ENCODE measurements at places on chromosomes 7 and 10. TPM values are rescaled to one million over a fixed set of nuclear protein-coding genes. Genes with fewer than 3 reads are reported as not detected.
A peak's percentile ranks its signal among the peaks of the same experiment; 100 is the strongest.

MYO1G gene
- 403 TPM for total RNA-seq

PNLIPRP2 gene
- total RNA-seq, result not detected

CYP26C1 gene
- not detected for total RNA-seq

KLF14 gene
- not detected for total RNA-seq

CLRN3 gene
- not detected for total RNA-seq

ARMC10 gene
- total RNA-seq, result 22.1 TPM

ACHE gene
- total RNA-seq, result 0.34 TPM

DNA sequence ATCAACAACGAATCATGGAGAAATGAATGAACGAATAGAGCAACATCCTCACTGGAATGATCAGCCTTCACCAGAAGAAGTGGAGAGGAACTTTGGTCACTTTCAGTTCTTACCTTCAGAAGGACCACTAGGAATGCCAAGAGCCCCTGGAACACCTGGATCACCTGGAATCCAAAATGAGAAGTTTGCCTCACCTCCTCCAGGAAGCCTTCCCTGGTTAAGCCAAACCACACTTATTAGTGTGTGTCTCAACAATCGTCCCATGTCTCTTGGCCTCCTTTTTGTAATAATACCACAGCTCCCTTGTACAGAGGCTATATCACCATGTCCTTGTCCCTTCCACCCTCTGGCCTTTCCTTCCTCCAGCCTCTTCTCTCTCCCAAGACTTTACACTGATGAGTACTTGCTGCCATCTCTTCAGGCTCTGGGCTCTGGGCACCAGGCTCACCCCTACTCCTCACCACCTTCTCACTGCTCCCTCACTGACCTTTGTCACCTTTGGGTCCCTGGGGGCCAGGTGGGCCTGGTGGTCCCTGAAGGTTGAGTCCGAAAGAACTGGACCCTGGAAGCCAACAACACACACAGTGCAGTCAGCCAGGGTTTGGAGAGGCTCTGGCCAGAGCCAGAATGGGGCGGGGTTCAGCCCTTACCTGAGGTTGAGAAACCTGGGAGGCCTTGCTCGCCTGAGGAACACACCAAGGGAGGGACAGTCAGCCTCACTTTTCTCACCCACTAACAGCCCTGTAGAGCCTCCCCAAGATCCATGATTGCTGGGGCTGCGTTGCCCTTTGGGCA, 46.5 kb downstream of the COL17A1 start:
- no peak for DNase-seq

- peak; percentile 75 for DNase-seq
Observed at GRCh38 chr7:50660040-50660829, 95.0 kb upstream of the DDC start.

DNA sequence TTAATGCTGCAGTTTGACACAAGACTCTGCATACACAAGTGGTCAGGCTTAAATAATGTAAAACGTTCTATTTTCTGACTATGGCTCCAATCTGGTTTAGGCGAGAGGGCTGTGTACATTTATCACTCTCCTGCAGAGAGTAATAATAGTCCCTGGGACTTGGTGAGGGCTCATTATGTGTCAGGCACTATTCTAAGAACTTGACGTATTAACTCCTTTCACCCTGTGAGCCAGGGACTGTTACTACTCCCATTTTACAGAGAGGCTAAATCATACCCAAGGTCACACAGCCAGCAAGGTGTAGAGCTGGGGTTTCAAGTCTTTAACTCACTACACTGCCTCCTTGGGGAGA, 187.2 kb upstream of the LYZL2 start:
- no peak for DNase-seq

DNA sequence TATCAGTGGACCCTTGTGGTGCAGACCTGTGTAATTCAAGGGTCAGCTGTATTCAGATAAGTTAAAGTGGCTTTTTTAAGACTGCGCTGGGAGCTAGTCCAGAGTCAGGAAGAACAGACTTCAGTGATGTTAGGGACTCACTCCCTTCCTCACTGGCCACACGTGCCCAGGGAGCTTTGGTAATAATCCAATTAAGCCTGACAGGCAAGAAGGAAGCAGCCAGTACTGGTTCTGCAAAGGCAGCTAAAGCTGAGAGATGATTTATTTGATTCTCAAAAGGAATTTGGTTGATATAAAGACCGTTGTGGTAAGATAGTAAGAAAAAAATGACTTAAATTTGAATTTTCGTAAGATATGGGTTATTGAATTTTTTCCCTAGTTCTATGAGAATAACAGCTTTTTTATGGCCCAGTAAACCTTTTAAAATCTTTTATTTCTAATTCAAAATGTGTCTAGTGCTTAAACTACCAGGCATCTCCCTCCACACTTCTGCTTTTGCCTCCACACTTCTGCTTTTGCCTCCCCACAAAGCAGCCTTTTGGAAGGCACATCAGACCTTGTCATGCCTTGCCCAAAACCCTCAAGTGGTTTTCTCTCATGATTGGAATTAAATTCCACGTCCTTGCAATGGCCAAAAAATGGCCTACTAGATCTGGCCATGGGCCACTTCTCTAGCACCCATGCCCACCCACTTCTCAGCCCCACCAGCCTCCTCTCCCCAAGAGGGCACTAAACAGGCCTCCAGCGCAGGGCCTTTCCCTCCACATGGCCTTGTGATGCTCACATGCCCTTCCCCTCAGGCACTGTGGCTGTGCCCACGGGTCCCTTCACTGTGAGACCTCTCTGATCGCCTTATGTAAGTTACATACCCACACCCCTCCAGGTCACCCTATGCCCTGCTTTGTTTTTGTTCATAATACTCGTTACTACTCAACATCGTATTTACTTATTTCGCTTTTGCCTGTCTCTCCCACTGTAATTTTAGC, 92.5 kb downstream of the POU6F2 start:
- DNase-seq, result no peak

- no peak for DNase-seq
Observed at GRCh38 chr7:121410829-121411596, 14.9 kb upstream of the FAM3C start.

DNA sequence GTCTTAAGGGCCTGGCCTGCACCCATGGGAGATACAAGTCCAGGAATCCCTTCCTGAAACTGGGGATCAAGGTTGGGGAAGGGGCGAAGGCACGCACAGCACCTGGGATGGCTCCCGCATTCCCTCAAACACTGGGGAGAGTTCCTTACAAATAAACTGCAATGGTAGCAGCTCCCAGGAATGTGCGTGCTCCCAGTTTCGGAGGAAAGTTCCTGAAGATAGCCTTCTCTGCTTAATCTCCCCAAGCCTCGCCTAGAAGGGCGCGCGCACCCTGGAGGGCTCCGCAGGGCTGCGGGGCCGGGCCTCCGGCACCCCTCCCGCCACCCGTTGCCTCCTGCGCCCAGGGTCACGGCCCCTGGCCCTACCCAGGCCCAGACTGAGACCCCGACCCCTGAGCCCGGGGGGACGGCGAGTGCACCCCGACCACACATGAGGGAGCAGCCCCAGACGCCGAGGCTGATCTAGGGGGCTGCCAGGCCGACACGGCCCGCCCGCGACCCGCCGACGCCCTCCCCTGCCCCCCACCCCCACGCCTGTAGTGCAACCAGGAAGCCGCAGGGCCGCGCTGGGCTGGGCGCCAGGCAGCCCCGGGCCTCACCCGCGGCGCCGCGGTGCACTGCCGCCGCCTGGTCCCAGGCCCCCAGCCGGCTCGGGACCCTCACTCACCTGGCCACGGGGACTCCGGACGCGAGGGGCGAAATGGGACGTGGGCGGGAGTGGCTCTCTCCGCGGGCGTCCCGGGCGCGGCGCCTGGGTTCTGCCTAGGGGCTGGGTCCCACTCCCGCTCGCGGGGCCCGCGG, 460 bp downstream of the ANXA11 start:
- no peak for DNase-seq

- DNase-seq, result no peak
Observed at GRCh38 chr10:107141524-107142061, 22.9 kb downstream of the SORCS1 start.

Measured in activated naive CD8-positive, alpha-beta T cell treated with anti-CD3 and anti-CD28 coated beads, Interleukin-2, amount 10 ng/mL, durations not matched to agents 7 days and 5 days (primary cell).